Endodermal cell (in vitro differentiated cells): ENCODE measurements at places on chromosomes 5 and 9.

DNA sequence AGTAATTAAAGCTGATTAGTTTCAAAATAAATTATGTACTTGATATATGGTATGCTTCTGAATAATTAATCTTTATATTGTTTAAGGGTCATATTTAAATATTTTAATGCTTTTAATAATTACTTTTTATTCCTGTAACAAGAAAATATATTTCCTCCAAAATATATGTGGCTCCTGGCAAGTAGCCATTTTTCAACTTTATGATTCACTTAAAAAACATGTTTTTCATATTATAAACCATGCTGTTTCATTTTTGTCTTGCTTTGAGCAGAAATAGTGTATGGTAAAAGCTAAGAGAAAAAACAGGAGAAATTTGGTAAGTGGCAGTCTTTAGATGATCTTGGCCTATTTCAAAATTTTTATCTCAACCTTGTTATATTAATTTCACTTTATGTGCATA, 14.6 kb downstream of the SPATA9 start:
- no peak for DNase-seq

GRCh38 chr5:317086-317811, 4.3 kb upstream of the AHRR start:
- DNase-seq: peak; percentile 93

DNA sequence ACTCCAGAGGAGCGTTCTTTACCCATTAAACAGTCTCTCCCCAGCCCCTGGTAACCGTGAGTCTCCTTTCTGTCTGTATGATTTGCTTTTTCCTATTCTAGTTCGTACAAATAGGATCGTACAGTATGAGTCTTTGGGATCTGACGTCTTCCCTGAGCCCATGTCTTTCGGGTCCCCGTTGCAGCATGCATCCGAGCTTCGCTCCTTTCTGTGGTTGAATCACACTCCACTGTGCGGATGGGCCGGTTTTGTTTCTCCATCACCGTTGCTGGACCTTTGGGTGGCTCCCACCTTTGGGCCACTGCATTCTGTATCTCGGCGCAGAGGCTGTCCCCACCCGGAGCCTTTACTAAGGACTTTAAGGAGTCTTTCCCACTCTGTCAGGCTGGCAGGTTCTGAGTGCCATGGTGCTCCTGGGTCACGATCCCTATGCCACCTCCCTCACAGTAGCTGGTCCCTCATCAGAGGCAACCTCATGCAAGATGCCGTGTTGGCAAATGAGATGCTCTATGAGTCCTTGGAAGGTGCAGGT, 145.7 kb upstream of the COL5A1 start:
- no peak for DNase-seq

- DNase-seq: no peak
Observed at GRCh38 chr5:67903656-67904055, 311.9 kb upstream of the PIK3R1 start.
